ENCODE measurements at places on chromosomes 7 and 10. TPM values are rescaled to one million over a fixed set of nuclear protein-coding genes. Genes with fewer than 3 reads are reported as not detected.
A peak's percentile ranks its signal among the peaks of the same experiment; 100 is the strongest.

The APBB1IP gene
- 40.0 TPM for total RNA-seq

The NRP1 gene
- 5.0 TPM for total RNA-seq

The ADAM12 gene
- total RNA-seq, result not detected

The ERCC6 gene
- 14.5 TPM for total RNA-seq

The TMEM213 gene
- total RNA-seq, result not detected

- no peak overlapping the region for H3K27ac ChIP-seq
- no peak for DNase-seq
- no peak overlapping the region for H3K4me3 ChIP-seq
- H3K4me1 ChIP-seq, result peaks cover 35% of the 10 kb centered on the region
- H3K36me3 ChIP-seq, result peaks cover 2% of the 10 kb centered on the region
Observed at GRCh38 chr10:21529032-21529910, 3.8 kb upstream of the SKIDA1 start.

- peaks cover 5% of the 10 kb centered on the region for H3K36me3 ChIP-seq
- H3K4me1 ChIP-seq, result peaks cover 11% of the 10 kb centered on the region
- H3K27ac ChIP-seq, result no peak overlapping the region
- H3K4me3 ChIP-seq, result peak overlapping the region; percentile 23
Observed at GRCh38 chr7:20798081-20798693, 11.5 kb upstream of the SP8 start.

DNA sequence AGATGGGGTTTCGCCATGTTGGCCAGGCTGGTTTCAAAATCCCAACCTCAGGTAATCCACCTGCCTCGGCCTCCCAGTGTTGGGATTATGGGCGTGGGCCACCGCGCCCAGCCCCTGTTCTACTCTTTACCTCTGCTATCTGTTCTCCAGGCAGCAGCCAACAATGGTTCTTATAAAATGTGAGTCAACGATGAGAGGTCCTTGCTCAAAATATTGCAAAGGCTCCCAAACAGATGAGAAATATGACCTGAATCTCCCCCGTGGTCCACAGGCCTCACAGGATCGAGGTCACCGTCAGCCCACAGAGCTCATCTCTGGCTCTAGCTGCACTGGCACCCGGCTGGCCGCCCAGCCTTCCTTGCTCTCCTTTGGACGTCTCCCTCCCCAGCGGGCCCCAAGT lies 62.0 kb upstream of the EGFR start:
- H3K27me3 ChIP-seq, result peaks cover 1% of the 10 kb centered on the region
- no peaks in the 10 kb centered on the region for H3K4me1 ChIP-seq
- DNase-seq, result no peak
- no peak overlapping the region for H3K27ac ChIP-seq
- H3K36me3 ChIP-seq, result no peaks in the 10 kb centered on the region

- H3K27me3 ChIP-seq, result no peaks in the 10 kb centered on the region
- no peak for DNase-seq
- no peaks in the 10 kb centered on the region for H3K36me3 ChIP-seq
Observed at GRCh38 chr10:78600740-78601139, 468.0 kb upstream of the ZMIZ1 start.

DNA sequence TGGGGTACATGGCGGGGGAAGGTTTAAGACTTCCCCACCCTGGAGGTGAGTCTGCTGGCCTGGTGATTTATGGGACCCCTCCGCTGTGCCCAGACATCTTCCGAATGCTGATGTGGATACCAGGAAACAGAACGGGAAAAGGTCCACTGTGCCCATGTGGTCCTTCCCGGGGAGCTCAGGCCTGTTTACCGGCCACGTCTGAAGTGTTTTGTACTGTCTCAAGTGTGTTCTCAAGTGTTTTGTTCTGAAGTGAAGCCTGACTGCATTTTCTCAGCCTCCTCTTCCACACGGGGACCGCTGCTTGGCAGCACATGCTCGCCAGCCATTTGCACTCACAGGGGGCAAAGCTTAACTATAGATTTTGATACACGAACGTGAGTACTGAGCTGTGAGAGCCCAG lies 127.2 kb downstream of the TEX36 start:
- DNase-seq, result no peak
- no peaks in the 10 kb centered on the region for H3K4me1 ChIP-seq
- H3K27me3 ChIP-seq, result peaks cover 2% of the 10 kb centered on the region

DNA sequence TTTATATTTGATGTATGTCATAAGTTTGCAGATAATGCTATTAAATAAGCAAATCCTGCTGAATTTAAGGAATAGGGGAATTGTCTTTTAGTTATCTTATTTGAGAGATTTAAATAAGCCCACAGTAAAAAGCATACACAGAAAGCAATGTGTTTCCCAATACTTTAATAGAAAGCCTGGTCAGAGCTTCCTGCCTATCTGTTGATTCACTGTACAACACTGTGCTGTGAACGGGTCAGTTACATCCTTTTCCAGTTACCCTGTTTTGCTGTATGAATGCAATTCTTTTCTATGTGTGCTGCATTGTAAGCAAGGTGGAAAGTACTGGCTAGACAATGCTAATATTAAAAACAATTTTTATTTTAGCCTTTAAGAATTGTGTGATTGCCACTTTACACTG lies 81.2 kb downstream of the ANKRD7 start:
- no peak for DNase-seq
- peaks cover 6% of the 10 kb centered on the region for H3K27me3 ChIP-seq
- H3K27ac ChIP-seq, result no peak overlapping the region

GRCh38 chr10:71708897-71709882 lies 10.4 kb downstream of the C10orf105 start:
- DNase-seq, result no peak
- no peak overlapping the region for H3K4me3 ChIP-seq
- H3K27ac ChIP-seq, result peak overlapping the region; percentile 4
- H3K4me1 ChIP-seq, result peaks cover 43% of the 10 kb centered on the region
- H3K36me3 ChIP-seq, result no peaks in the 10 kb centered on the region

DNA sequence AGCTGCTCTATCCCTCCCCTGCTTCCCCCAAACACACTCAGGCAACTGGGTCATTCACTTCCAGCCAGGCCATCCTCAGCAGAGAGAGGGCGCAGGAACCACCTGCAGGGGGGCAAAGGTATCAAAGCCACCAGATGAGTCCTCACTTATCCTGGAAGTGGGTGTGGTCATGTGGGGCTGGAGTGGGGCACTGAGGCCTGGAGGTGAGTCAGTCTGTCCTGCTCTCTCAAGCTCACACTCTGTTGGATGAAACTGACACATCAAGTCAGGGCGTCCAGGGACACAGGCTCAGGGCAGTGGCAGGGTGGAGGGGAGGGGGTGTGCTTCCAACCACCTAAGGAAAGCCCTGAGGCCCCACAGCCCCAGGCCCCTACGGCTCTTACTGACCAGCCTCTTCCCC lies 8.0 kb upstream of the ELFN1 start:
- no peak overlapping the region for H3K27ac ChIP-seq
- no peak for DNase-seq
- no peak overlapping the region for H3K4me3 ChIP-seq
- no peaks in the 10 kb centered on the region for H3K36me3 ChIP-seq

DNA sequence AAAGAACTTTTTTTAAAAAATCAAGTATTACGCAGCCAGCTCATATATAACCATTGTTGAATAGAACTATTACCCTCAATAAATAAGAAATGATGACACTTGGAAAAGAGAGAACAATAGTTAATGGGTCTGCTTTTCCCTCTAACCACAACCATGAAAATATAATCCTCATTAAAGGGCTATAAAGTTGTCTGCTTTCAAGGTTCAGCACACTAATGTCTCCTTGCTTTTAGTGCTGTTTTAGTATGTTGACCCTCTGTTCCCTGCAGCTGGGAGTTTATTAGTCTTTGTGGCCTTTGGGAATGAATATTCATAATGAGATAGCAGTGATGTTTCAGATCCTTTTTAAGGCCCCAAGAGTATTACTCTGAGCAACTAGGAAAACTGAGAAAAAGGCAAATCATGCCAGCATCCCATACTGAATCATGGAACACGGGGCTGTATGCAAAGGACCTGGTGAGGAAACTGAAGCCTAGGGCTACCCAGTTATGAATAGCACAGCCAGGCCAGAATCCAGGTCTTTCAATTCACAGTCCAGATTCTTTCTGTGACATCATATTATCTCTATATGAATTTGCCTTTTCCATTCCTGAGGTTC lies 332.0 kb upstream of the LRGUK start:
- no peak overlapping the region for H3K4me3 ChIP-seq
- no peaks in the 10 kb centered on the region for H3K36me3 ChIP-seq
- H3K27ac ChIP-seq, result no peak overlapping the region
- H3K27me3 ChIP-seq, result no peaks in the 10 kb centered on the region
- DNase-seq, result no peak
- no peaks in the 10 kb centered on the region for H3K4me1 ChIP-seq

DNA sequence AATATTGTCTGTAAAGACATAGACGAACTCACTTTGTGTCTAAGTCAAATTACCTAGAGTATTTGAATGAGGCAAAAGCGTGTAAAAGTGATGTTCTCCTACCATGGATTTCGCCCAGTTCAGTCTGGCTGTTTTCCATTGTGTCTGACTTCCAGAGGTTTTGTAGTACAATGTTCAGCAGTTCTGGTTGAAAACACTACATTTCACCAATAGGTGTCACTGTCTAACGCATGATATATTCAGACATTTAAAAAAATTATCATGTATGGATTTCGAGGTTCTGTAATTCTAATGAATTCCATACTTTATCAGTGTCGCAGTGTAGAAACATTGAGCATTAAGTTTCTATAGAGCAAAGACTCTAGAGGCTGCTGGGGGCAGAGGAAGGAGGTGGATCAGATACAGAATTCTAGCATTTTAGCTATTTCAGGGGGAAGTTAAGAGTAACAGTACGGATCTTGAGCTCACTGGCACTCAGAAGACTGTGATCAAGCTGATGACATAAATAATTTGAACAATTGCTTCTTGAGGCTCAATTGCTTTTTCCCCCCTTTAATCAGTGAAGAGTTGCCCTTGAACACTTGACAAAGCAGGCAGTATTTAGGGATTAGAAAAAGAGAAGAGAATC lies 196.9 kb upstream of the RHOBTB1 start:
- peaks cover 15% of the 10 kb centered on the region for H3K27me3 ChIP-seq
- no peak overlapping the region for H3K27ac ChIP-seq
- peak; percentile 57 for DNase-seq
- H3K4me1 ChIP-seq, result no peaks in the 10 kb centered on the region

DNA sequence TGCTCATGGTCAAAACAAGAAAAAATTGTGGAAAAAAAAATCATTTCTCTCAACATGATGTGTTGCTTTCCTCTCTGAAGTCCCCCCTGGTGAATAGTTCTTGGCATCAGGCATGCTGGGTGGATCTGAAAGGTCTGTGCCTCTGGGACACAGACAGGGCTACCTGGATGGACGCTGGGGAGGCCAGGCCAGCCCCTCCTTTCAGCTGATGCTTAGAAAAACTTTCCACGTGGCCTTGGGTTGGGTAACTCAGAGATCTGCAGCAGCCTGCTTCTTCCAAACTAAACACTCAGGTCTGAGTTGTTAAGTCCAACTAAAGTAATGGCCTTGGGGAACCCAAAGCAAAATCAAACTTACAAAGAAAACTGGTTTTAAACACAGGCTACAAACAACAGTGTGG lies 113.0 kb downstream of the CCDC3 start:
- H3K36me3 ChIP-seq, result no peaks in the 10 kb centered on the region
- H3K27me3 ChIP-seq, result peaks cover 9% of the 10 kb centered on the region
- H3K4me1 ChIP-seq, result no peaks in the 10 kb centered on the region
- no peak overlapping the region for H3K27ac ChIP-seq

DNA sequence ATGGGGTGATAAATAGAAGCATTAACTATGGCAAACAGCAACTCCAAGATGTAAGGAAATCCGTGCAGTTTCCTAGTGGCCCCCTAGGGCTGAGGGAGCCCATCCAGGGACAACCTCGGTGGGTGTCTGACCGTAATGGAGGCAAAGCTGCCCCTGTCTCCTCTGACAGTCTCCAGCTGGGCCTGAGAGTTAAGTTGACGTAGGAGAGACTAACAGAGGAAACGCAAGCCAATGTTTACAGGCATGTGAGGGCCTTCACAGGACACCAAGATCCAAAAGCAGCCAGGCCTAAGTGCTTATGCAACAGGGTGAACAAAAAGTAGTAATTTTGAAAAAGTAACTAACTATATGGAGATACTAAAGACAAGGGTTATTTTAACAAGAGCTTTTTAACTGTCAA lies 330.0 kb upstream of the C7orf33 start:
- peaks cover 5% of the 10 kb centered on the region for H3K27me3 ChIP-seq
- no peaks in the 10 kb centered on the region for H3K36me3 ChIP-seq
- H3K27ac ChIP-seq, result no peak overlapping the region
- H3K4me1 ChIP-seq, result peaks cover 7% of the 10 kb centered on the region
- no peak for DNase-seq

- no peak overlapping the region for H3K4me3 ChIP-seq
- no peak for DNase-seq
- H3K36me3 ChIP-seq, result no peaks in the 10 kb centered on the region
- H3K4me1 ChIP-seq, result no peaks in the 10 kb centered on the region
- H3K27me3 ChIP-seq, result no peaks in the 10 kb centered on the region
Observed at GRCh38 chr7:19290968-19291367, 145.7 kb upstream of the FERD3L start.

- DNase-seq, result no peak
- no peaks in the 10 kb centered on the region for H3K27me3 ChIP-seq
- H3K27ac ChIP-seq, result no peak overlapping the region
- H3K4me3 ChIP-seq, result no peak overlapping the region
Observed at GRCh38 chr10:119412244-119413092, 130.1 kb downstream of the RGS10 start.

DNA sequence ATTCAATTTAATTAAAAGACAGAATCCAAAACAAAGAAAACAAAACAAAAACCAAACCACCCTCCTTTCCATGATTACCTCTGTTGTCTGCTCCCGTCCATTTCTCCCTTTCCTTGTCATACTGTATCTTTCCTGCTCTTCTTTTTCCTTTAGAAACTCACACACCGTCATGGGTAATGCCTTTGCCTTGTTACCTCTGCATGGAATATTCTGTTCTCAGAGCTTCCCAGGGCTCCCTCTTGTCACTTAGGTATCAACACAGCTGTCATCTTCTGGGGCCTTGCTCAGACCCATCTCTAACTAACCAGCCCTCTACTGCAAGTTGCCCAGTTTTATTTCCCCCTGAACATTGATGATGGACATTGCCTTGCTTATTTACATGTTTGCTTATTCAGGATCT lies 30.2 kb upstream of the GIMAP8 start:
- no peaks in the 10 kb centered on the region for H3K36me3 ChIP-seq
- H3K27me3 ChIP-seq, result peaks cover 2% of the 10 kb centered on the region
- no peak overlapping the region for H3K4me3 ChIP-seq
- no peak for DNase-seq

GRCh38 chr10:69092959-69093850 lies 5.3 kb downstream of the SRGN start:
- H3K4me3 ChIP-seq, result peak overlapping the region; percentile 62
- H3K4me1 ChIP-seq, result peaks cover 46% of the 10 kb centered on the region
- DNase-seq, result peak; percentile 95
- no peaks in the 10 kb centered on the region for H3K27me3 ChIP-seq
- H3K27ac ChIP-seq, result peak overlapping the region; percentile 76
- H3K36me3 ChIP-seq, result peaks cover 61% of the 10 kb centered on the region

- DNase-seq, result peak; percentile 4
- no peak overlapping the region for H3K27ac ChIP-seq
- H3K4me3 ChIP-seq, result no peak overlapping the region
- no peaks in the 10 kb centered on the region for H3K27me3 ChIP-seq
- no peaks in the 10 kb centered on the region for H3K36me3 ChIP-seq
Observed at GRCh38 chr10:16259726-16260125, 177.1 kb upstream of the PTER start.
